ENCODE measurements at places on chromosomes 4 and X. TPM values are rescaled to one million over a fixed set of nuclear protein-coding genes. Genes with fewer than 3 reads are reported as not detected.
A peak's percentile ranks its signal among the peaks of the same experiment; 100 is the strongest.

TTC29 gene
- not detected for total RNA-seq

DNA sequence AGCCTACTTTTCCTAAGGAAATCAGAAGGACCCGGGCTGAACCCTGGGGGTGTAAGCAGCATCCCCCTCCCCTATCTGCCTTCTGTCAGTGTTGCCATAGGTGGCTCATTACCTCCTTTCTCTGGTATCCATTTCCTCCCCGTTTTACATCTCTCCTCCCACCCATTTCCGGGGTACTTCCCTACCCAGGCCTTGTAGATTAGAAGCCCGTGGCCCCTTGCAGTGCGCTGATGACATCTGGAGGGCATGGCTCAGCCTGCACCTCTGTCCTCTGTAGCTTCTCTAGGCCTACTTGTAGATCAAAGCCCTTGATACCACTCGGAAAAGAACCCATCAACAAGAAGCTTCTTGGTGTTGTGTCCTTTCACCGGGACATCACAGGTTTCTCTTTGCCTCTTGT, 71.8 kb downstream of the NBDY start:
- no peak for DNase-seq

GRCh38 chr4:168124008-168124641, 31.8 kb downstream of the ANXA10 start:
- DNase-seq, result peak; percentile 33

DNA sequence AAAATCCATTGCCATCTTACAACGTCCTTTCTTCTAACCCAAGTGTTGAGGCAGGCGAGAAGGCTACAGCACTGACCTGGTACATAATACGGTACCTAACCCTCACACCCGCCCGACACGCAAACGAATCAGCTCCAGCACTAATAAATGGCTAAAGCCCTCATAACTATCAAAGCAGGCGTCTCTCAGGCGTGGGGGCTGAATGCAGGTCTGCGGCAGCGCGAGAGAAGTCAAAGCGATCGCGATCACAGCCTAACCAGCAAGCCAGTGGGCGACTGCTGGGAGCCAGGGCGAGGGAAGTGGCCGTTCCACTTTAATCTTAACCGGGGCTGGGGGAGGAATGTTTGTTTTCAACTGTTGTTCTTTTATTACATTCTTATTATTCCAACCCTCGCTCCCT, 1.5 kb downstream of the CDX4 start:
- DNase-seq, result no peak

- no peak for DNase-seq
Observed at GRCh38 chr4:42446823-42447222, 49.5 kb downstream of the SHISA3 start.

DNA sequence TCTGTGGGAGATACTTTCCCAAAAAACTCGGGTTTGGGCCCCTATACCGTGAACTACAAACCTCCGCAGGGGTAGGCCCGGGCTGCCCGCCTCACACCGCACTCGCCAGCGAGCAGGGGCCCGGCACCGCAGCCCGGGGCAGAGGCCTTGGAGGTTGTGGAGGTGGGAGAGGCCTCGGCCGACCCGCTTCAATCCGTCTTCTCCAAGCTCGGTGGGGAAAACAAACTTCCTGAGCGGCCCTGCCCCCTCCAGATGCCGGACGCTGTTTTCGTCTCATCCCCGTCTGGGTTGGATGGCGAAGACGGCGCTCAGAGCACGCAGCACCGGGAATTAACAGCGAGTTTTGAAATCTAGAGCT, 442 bp upstream of the MCUB start:
- DNase-seq, result peak; percentile 5

All from NCI-H460 (cell line).